ENCODE measurements at places on chromosomes 16 and 17. TPM values are rescaled to one million over a fixed set of nuclear protein-coding genes. Genes with fewer than 3 reads are reported as not detected.

- peak; percentile 52 for DNase-seq
Observed at GRCh38 chr17:16928406-16929034, 43.4 kb downstream of the TNFRSF13B start.

GRCh38 chr16:54540525-54541180 lies 254.1 kb upstream of the IRX3 start:
- DNase-seq = no peak

- DNase-seq = no peak
Observed at GRCh38 chr17:74235040-74235581, 21.7 kb downstream of the TTYH2 start.

- DNase-seq = no peak
Observed at GRCh38 chr16:76023835-76024234, 253.4 kb upstream of the CNTNAP4 start.

- no peak for DNase-seq
Observed at GRCh38 chr16:77491091-77491490, 56.3 kb upstream of the ADAMTS18 start.

- DNase-seq = no peak
Observed at GRCh38 chr17:933312-934073, 46.1 kb downstream of the NXN start.

DNA sequence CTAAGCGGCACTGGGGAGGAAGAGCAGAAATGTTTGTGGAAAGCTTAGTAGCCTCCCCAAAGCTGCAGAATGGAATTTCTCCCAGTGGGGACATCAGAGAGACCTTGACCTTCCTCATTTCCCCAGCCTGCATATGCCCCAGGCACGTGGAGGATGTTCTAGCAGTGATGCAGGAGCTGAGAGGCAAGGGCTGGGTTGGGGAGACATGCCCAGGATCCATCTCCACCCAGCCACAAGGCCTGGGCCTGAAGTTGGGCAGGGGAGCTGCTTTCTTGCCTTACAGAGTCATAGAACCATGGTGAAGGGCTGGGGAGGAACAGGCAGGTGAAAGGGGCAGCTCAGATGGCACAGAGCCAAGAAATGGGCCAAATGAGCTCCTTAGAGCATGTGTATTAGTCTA lies 104.0 kb downstream of the TMEM132E start:
- DNase-seq = no peak

- DNase-seq = no peak
Observed at GRCh38 chr16:51524555-51525373, 373.7 kb upstream of the SALL1 start.

ZMYND15 gene
- total RNA-seq = 6.6 TPM
